ENCODE measurements at places on chromosomes 13 and 19.

GRCh38 chr13:64680739-64681138 lies 2549.4 kb downstream of the PCDH9 start:
- no peak for DNase-seq

DNA sequence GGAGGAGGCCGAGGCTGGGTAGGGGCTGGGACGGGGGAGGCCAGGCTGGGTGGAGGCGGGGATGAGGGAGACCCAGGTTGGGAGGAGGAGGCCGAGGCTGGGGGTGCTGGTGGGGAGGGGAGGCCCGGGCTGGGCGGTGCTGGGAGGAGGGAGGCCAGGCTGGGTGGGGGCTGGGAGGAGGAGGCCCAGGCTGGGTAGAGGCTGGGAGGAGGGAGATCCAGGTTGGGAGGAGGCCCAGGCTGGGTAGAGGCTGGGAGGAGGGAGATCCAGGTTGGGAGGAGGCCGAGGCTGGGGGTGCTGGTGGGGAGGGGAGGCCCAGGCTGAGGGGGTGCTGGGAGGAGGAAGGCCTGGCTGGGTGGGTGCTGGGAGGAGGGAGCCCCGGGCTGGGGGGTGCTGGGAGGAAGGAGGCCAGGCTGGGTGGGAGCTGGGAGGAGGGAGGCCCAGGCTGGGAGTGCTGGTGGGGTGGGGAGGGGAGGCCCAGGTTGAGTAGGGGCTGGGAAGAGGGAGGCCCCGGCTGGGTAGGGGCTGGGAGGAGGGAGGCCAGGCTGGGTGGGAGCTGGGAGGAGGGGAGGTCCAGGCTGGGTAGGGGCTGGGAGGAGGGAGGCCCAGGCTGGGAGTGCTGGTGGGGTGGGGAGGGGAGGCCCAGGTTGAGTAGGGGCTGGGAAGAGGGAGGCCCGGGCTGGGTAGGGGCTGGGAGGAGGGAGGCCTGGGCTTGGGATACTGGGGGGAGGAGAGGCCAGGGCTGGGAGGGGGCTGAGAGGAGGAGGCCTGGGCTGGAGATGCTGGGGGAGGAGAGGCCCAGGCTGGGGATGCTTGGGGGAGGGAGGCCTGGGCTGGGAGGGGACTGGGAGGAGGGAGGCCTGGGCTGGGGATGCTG lies 10.7 kb downstream of the TPGS1 start:
- DNase-seq: no peak

- no peak for DNase-seq
These were observed 35.8 kb upstream of the MEDAG start for GRCh38 chr13:30870049-30870884.

DNA sequence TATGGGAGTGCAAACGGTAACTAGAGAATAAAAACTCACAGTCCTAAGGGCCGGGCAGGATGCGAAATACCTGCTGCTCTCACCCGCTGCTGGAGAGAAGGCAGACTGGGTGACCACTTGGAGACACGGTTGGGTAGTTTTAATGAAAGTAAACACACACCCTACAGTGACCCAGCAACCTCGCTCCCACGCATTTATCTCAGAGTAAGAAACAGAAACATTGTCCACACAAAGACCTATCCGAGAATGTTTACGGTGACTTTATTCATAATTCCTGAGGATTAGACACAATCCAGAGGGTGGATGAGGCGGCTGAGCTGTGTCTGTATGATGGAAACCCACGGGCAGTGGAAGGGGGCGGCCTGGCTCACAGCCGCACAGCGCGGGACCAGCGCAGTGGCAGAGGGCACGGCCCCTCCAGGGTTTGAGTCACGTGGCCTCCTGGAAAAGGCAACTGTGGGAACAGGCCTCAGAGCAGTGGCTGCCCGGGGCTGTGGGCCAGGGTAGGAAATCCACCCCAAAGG lies 73.5 kb upstream of the C13orf46 start:
- no peak for DNase-seq

GRCh38 chr13:100341327-100341726 lies 247.3 kb downstream of the GGACT start:
- no peak for DNase-seq

- DNase-seq: no peak
These were observed 344.0 kb downstream of the KCTD12 start for GRCh38 chr13:76542176-76542575.

DNA sequence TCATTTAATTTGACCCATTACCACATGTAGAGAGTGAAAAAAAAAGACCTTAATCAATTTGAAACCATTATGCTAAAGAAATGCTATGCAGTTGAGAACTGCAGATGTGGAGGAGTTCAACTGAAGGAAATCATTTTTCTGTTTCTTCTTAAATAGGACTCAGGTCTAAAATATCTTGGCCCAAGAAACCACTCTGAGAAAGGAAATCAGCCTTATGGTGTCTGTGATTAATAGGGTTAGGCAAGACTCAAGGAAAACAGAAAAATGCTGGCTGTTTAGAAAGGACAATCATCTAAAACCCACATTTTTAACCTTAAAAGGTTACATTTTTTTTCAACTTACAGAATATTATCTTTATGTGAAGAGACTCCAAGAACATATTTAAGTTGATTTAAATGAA lies 1.9 kb upstream of the SLITRK1 start:
- DNase-seq: no peak

GRCh38 chr19:45668342-45668871 lies 386 bp downstream of the GIPR start:
- DNase-seq: no peak

DNA sequence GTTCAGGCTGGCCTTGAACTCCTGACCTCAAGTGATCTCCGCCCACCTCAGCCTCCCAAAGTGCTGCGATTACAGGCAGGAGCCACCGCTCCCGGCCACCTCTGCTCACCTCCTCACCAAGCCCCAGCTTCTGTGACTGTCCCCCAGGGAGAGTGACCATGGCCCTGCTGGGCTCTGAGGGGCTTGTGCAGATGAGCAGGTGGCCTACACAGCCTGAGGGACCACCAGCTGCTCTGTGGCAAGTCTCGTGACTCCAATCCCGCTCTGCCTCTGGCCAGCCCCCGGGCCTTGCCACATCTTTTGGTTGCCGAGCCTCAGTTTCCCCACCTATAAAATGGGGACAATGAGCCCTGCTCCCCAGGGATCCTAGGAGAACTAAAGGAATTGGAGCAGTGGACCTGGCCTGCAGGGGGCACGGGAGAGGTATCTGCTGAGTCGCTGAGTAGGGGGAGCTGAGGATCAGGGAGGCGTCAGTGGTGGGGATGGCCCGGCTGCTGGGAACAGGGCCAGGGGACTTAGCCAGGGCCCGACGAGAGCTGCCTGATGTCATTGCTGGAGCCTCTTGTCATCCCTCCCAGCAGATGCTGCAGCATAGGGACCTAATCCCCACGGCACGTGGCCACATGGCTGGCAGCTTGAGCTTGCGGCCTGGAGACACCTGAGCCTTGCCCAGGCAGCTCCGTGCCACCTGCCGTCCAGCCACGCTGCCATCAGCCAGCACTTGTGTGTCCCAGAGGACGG lies 74.7 kb downstream of the GADD45B start:
- DNase-seq: no peak

All from activated T-helper 1 cell treated with Interleukin-2 at 50 U/mL for 16 hours (primary cell).